ENCODE measurements at places on chromosomes 7 and 10.
A peak's percentile ranks its signal among the peaks of the same experiment; 100 is the strongest.

- DNase-seq: no peak
Observed at GRCh38 chr10:102414749-102415148, 3.8 kb downstream of the PSD start.

DNA sequence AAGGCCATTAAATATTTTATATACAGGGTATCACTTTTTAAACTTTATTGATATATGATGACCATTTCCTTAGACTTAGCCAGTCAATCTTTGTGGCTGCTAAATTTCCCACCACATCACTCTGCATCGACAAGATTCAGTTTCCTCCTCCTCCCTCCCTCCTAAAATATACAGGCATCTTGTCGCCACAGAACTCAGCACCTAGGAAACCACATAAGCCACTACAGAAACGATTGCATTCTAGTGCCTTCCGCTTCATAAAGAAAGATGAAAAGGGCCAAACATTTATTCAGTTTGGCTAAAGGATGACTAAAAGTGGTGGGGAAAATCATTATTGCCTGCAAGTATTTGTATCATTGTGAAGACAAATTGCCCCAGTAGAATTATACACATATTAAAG is 30.7 kb downstream of the ERCC6 start:
- DNase-seq: no peak

GRCh38 chr10:89615824-89616223 is 29.2 kb downstream of the PANK1 start:
- no peak for DNase-seq

DNA sequence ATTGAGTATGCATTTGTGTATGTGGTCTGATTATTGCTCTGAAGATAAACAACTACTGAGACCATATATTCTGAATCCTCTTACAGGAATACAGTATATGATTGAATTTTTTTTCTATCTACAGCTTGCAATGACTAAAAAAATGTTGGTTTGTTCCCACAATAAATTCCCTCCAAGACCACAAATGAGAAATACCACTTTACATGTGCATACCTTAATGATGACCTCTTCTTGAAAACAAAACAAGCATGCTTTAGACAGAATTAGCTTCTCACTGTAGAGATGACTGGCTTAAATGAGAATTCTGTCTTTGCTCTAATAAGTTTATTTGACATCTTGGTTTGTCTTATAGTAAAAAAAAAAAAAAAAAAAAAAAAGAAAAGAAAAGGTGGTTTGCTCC is 241.5 kb downstream of the PCDH15 start:
- DNase-seq: no peak

GRCh38 chr7:129162732-129163131 is 18.2 kb downstream of the TSPAN33 start:
- no peak for DNase-seq

- DNase-seq: no peak
Observed at GRCh38 chr7:45863715-45864114, 9.2 kb downstream of the CCDC201 start.

DNA sequence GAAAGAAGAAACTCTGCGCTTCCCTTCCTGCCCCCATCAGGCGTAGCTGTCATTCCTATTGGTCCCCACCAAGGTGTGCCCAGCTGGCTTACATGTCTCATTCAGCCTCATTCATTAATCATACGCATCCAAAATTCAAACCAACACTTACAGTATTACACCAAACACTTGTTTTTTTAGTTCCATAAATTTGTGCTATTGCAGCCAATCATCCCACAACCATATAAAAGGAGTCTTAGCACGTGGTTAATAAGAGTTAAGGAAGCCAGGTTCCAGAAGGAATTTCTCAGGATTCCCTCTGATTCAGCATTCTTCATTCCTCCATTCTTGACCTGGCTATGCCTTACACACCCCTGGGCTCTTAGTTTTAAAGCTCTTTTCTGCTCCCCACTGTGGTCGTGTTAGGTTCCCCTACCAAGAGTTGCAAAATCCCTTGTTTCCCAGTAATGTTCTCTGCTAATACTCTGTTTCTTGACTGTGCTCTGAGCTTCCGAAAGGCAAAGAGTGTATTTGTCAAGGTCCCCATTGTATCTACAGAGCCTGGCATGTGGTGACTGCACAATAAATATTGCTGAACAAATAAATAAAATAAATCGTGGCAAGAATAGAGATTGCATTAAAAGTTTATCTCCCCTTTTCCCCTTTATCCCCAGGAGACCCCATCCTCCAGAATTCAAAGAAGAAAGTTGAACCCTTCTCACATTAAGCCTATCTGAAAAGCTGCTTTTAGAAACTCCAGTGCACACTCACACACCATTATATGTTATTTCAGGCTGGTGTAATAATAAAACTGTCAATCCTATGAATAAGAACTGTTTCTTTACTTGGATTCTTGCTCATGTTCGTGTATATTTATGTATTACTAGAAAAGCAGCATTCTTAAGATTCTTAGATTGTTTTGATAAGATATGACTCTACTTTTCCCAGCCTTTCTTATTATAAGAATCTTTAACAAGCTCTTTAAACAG is 514.4 kb downstream of the INHBA start:
- DNase-seq: peak; percentile 74

GRCh38 chr10:113381981-113382509 is 170.8 kb upstream of the HABP2 start:
- DNase-seq: peak; percentile 75

DNA sequence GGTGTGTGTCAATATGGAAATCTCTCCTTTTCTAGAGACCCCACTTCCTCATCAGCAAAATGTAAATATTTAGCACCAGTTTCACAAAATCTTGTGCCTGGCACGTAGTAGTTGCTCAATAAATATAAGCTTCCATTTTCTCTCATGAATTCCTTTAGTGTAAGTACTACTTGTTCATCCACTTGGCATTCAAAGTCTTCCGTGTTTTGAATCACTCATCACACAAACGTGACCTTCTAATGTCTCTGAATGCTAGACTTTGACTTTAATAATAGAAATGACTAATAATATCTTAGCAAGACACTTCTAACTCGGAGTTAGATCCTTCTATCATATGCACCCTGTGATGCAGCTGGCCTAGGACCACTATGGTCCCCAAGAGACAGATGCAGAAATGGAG is 168.7 kb upstream of the ZNF32 start:
- no peak for DNase-seq

DNA sequence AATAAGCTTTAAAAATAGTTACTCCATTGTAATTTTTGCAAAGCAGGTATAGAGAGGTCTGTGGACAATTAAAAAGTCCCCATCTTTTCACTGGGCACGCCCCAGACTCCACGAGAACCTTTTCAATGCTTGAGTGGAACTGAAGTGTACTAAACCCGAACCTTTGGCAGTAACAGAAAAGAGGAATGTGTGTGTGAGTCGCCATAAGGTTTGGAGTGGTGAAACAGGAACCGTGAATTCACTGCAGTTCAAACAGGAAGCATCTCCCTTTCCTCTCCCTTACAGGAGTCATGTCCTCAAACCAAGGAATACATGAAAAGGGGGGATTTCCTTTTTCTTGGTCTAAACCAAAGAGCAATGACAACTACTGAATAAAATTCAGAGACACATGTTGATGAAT is 23.2 kb downstream of the NDUFB2 start:
- DNase-seq: no peak

GRCh38 chr10:77072836-77073662 is 564.6 kb downstream of the KCNMA1 start:
- peak; percentile 12 for DNase-seq

- no peak for DNase-seq
Observed at GRCh38 chr10:73043766-73044377, 52.8 kb downstream of the P4HA1 start.

GRCh38 chr7:34759477-34760125 is 101.6 kb downstream of the NPSR1 start:
- peak; percentile 32 for DNase-seq

- DNase-seq: no peak
Observed at GRCh38 chr7:106183952-106184351, 71.8 kb upstream of the SYPL1 start.

- DNase-seq: no peak
Observed at GRCh38 chr10:113226831-113227445, 276.9 kb downstream of the TCF7L2 start.

- no peak for DNase-seq
Observed at GRCh38 chr10:655184-655583, 34.3 kb downstream of the DIP2C start.

DNA sequence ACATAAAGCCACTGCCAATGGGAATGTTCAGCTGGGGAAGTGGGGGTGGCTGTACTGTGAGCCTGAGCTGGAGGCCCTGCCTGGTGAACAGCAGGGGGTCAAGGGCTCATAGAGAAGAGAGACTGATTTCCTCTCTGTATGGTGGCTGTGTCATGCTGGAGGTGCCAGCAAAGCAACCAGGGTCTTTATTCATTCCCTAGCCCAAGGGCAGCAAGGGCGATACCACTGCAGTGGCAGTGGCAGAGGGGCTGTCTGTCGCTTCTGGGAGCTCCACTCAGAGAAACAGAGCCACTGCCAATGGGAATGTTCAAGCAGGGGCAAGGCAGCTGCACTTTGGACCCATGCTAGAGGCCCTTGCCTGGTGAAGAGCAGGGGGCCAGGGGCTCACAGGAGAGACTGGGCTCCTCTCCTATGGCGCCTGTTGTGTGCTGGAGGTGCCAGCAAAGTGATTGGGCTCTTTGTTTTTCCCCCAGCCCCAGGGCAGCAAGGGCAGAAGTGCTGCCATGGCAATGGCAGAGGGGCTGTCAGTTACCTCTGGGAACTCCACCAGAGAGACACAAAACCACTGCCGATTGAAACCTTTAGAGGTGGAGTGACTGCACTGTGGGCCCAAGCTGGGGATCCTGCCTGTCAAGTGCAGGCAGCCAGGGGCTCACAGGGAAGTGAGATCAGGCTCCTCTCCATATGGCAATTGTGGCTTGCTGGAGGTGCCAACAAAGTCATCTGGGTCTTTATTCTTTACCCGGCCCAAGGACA is 545.1 kb downstream of the SH2D4B start:
- no peak for DNase-seq

GRCh38 chr10:33965795-33966581 is 631.5 kb upstream of the NRP1 start:
- no peak for DNase-seq

DNA sequence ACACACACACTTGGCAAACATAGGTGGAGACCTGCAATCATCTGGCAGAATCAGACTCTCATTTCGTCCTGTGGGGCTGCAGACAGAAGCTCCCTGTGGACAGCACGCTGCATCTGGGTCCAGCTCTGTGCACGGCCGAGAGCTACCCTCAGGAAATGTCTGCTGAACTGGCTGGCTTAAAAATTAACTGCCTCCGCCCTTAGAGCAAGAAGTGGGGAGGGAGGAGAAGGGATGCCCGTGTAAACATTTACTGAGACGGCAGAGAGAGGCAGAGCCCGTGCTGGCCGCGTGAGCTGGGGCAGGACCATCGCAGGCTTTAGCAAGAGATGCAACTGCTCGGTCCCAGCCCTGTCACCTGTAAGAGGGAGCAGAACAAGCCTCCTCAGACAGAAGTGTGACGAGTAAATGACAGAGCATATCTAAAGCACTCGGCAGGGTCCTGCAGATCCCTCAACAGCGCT is 81.8 kb downstream of the TNS3 start:
- DNase-seq: no peak

- peak; percentile 51 for DNase-seq
Observed at GRCh38 chr10:78980815-78981214, 88.0 kb upstream of the ZMIZ1 start.

GRCh38 chr7:32515890-32516550 is 20.7 kb downstream of the AVL9 start:
- no peak for DNase-seq

DNA sequence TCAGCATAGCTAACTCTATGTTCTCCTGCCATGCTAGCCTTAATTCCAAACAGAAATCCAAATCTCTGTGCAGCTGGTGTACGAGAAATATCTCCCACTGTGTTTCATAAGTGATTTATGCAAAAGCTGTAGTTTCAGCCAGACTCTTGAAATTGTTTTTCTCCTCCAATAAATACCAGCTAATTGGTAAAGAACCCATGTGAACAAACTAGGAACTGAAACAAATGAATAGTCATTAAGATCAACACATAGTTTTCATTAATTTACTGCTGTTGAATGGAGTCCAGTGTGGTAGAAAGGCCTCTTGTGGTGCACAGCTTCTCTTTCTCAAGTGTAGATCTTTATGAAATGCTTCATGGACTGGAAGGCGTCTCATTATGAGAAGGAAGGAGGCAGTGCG is 18.4 kb downstream of the PPP1R17 start:
- no peak for DNase-seq

Measured in adipocyte (in vitro differentiated cells).